ENCODE measurements at places on chromosomes 2 and 18.
A peak's percentile ranks its signal among the peaks of the same experiment; 100 is the strongest.

GRCh38 chr2:104434318-104434792 is 419.6 kb upstream of the POU3F3 start:
- DNase-seq, result no peak

- peak; percentile 66 for DNase-seq
Measured at GRCh38 chr2:172607379-172607928, 51.6 kb downstream of the PDK1 start.

DNA sequence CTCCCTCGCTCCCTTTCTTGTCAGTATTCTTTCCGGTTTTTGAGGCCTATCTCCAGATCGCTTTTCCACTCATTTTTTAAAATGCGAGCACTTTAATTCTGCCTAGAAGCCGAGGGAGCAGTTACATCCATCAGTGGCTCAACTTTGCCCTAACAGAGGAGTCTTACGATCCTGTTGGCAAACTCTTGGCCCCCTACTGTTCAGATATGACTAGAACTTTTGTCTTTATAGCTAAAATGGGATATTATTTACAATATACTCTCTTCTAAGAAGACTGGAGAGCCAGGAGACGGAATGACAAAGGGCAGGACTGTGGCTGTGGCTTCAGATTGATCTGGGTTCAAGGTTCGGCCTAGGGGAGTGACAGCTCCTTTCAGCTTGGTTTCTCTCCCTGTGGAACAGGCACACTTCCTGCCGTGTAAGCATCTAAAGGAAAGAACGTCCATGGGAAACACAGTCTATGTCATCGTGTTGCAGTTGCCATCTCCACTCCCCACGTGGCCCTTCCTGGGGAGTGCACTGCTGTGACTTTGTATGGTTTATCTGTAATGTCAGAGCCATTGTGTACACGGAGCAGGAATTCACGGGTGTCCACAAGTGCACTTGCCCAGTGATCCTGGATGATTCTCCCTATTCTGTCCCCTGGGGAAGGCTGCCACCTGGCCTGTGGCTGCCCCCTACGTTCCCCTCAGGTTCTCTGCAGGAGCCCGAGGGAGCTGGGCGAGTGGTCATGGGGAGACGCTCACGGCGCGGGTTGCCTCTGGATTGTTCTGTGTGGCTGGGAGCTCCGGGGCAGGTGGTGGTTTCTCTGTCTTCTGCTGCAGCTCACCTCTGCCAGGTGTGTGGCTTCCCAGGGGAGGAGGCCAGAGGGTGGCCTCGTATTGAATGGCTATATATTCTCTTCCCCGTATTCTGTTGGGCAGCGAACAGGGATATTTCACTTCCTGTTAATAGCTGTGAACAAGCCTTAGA is 222.0 kb downstream of the LDLRAD4 start:
- no peak for DNase-seq

DNA sequence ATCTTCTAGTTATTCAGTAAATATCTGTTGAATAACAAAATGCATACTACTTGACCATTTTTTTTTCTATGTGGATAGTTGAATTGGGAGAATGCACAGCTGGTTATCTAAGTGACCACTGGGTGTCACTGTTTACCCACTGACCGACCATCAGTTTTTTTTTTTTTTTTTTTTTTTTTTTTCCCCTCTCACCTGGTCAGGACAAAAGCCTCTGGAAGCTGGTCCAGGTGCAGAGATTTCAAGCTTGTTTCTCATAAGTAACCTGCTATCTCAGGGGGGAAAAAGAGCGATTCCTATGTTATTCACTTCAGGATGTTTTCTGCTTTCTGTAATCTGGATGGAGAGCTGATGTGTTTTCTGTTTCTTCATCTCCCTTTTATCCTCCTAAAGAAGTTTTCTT is 256.0 kb downstream of the DCDC2C start:
- DNase-seq, result peak; percentile 85

- no peak for DNase-seq
Measured at GRCh38 chr2:196827356-196827755, 18.2 kb upstream of the C2orf66 start.

- DNase-seq, result no peak
Measured at GRCh38 chr2:30695749-30696148, 111.5 kb downstream of the CAPN13 start.

DNA sequence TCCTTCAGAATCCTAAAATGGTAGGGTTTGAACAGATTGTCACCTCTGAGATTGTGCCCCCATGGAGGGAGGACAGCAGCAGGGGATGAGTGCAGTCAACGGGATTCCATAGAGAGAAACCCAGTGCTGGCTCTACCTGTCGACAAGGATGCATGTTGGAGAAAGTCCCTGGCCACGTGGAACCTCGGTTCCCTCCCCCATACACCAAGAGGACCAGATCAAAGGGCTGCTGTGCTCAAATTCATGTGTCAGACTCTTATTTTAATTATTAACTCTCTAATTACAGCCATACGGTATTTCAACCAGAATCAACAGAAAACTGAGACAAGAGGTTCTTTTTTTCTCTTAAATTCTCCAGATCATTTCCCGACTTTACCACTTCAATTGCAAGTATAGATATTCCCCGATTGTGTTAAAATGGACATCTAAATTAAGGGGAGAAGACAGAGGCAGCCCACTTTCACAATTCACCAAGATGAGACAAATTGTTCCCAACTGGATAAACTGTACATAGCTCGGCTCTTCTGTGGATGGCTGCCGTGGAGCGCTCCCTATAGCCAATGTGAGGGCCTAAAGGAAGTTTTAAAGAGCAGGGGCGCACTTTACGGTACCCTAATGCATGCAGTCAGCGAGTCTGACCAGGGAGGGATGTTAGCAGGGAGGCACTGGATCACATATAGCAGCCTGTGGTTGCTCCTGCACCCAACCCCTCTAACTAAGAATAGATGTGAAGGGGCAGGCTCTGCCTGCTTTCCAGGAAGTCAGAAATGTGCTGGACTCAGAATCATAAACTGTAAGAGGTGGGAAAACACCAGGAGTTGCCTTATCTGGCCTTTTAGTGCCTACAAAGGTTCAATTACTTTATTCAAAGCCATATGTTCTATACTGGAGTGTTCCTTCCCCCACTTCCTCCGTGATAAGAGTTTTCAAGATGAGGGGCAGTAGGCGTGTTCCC is 123.1 kb downstream of the CACNB4 start:
- DNase-seq, result no peak

GRCh38 chr2:114222344-114222743 is 220.1 kb upstream of the DPP10 start:
- DNase-seq, result no peak

GRCh38 chr2:54712516-54712915 is 10.9 kb upstream of the EML6 start:
- DNase-seq, result no peak

DNA sequence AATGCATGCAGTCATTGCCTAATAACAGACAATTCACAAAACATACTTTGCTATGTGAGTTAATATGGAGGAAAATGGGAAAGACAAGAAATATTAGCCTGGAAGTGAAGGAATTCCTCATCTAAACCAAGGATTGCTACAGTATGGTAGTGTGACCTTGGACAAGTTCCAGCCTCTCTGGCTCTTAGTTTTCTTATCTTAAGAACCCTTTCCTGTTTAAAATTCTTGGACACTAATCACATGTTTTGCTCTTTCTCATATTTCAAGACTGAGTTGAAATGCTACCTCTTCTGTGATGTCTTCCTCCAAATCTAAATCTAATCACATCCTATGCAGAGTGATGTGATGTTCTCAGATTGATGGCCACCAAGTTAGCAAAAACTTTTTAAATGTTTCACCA is 20.8 kb upstream of the ADAM23 start:
- no peak for DNase-seq

DNA sequence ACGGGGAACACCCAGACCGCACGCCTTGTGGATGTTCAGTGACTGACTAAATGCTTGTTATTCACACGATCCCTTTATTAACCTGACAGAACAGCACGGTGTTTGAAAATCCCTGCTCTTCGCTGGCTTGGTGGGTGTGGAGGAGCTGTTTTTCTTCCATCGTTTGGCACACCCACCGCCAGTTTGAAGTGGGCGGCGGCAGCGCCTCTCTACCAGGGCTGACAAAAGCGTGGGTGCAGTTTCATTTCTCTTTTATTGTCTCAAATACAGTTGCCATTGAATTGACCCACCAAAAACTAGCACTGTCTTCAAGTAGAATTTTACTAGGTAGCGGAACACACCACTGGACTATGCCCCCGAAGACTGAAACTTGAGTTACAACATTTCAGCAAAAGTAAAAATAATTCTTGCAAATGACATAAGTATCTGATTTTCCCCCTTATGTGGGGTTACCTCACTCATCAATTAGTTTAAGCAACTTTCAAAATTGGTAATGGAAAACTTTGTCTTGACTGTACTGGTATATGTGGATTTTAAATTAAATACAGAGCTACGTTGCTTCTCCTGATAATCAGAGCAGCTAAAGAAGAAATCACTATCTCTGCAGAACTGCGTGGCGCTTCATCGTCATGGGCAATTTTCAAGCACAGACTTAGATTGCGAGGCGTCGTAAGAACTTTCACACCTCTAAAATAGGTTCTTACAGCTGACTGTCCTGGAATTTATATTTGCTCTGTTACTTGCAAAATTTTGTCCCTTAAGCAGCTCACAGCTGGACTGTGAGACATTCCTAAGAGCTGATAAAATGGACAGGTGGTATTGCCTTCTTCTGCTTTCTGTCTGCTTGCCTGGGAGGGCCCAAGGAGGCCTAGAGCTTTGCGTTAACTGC is 60.9 kb downstream of the LDLRAD4 start:
- no peak for DNase-seq

GRCh38 chr18:73381699-73382036 is 513.9 kb upstream of the NETO1 start:
- no peak for DNase-seq

DNA sequence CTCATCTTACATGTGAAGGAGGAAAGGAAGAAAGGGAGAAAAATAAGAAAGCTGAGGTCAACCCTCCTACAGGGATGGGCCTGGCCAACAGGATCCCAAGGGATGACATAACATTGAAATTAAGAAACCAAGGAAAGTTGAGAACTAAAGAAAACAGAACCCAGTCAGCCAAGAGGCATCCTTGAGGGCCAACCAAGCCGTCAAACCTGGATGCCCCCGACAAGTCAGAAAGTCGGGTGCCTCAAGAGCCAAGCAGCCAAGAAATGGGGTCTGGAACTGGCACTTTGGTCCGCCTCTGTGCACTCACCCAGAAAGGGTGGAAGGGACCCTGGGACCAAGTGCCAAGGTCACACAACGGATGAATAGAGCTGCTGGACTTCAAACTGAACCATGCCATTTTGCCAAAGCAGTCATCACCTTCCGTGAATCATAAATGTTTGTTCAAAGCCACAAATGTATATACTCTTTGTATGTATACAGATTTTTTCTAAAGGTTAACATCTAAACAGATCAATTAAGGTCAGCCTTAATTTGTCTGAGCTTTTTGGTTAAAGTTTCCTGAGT is 27.0 kb upstream of the PTPN4 start:
- peak; percentile 71 for DNase-seq

DNA sequence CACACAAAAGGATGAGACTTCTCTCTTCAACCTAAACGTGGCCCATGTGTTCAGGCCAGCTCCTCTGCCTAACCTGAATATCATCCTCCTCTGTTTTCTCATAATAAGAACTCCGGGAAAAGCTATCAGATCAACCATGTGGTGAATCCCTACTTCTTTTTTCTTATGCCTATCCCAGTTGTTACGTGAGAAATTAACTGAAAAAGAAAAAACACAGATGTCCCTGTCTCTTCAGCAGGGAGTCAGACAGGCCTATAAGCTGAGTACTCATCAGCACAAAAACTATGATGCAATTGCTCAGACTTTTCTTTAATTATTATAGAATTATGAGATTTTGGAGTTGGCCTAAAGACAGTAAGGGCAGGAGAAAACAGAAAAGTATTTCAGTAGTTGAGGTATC is 613.0 kb upstream of the FSHR start:
- no peak for DNase-seq

GRCh38 chr18:7600528-7601245 is 33.6 kb downstream of the PTPRM start:
- DNase-seq, result no peak

GRCh38 chr2:188449561-188449960 is 157.9 kb downstream of the GULP1 start:
- no peak for DNase-seq

DNA sequence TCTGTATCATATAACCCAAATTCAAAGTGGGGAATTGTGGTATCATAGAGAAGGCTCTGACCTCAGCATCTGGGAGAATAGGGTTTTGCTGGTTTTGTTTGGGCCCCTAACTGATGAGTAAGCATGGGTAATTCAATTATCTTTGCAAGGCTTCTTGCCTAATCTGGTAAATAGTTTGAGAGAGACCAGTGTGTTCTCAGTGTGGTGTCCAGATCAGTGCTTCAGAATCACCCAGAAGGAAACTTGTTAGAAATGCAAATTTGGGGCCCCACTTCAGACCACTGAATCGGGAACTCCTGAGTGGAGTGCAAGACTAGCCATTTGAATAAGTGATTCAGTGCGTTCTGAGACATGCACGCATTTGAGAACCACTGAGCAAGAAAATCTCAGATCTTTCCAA is 282.7 kb downstream of the EPHA4 start:
- DNase-seq, result no peak

GRCh38 chr18:55925772-55926171 is 337.8 kb upstream of the TCF4 start:
- no peak for DNase-seq

- DNase-seq, result peak; percentile 71
Measured at GRCh38 chr2:240956171-240956934, 42.1 kb upstream of the SNED1 start.

GRCh38 chr2:199596549-199596948 is 138.8 kb upstream of the SATB2 start:
- DNase-seq, result no peak

GRCh38 chr2:84741182-84741822 is 139.6 kb downstream of the TRABD2A start:
- peak; percentile 26 for DNase-seq
